ENCODE measurements at places on chromosomes 6 and 20.
A peak's percentile ranks its signal among the peaks of the same experiment; 100 is the strongest.

GRCh38 chr6:128208851-128209580, 308.2 kb upstream of the THEMIS start:
- DNase-seq, result no peak

DNA sequence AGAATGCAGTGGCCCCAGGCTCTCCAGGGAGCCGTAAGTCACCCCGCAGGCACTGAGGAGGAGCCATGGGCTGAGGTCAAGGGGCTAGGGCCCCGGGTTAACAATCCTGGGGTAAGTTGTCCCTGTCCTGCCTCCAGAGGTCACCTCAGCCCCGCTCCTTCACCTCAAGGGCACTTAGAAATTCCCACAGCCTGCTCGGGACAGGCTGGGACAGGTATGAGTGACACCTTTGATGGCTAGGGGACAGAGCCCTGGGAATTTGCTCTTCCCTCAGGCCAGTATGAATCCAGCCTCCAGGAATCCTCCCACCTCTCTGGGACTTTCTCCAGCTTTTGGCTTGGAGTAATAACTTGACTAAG, 3.5 kb upstream of the GRM4 start:
- no peak for DNase-seq

DNA sequence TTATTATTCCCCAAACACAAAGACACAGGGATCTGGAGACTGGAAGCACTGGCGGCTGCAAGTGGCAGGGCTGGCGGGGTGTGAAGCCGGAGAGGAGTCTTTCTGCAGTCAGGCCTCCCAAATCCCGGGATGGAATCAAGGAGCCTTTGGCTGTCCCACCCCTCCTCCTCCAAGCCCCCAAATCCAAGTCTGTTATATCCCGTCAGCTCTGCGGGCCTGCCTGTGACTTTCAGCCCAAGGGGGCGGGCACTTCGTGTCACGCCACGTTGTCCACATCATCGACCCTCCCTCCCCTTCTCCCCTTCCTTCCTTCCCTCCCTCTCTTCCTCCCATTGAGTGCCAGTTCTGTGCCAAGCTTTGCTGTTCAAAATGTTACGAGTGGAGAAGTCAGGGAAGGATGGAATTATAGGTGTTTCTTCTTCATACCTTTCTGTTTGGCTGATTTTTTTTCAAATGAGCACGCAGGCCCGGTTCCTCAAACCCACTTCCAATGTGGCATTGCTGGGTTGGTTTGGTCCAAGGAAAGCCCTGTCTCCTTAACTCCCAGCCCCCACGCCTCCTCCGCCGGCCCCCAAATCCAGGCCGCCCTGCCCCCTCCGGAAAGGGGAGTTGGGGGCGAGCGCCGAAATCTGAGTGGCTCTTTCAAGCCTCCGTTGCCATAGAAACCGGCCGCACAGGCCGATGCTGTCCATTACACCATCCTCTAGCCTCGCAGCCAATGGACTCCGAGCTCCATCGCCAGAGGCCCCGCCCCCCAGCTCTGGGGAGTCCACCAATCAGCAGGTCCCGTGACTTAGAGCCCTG, 12.7 kb downstream of the ZCCHC3 start:
- DNase-seq, result peak; percentile 70

DNA sequence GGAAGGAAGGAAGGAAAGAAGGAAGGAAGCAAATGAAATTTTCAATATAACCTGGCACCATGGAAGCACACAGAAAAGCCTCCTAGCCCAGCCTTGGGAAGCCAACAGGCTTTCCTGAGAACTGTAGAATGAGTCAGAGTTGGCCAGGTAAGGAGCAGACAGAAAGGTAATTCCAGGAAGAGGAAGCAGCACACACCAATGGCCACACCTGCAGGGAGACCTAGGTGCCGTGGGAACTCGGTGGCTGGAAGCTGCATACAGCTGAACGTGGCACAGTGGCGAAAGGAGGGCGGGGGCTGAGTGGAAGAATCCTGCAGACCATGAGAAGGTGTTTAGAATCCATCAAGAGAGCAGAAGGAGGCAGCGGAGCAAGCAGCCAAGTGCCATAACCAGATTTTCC, 224.8 kb upstream of the RREB1 start:
- DNase-seq, result no peak

DNA sequence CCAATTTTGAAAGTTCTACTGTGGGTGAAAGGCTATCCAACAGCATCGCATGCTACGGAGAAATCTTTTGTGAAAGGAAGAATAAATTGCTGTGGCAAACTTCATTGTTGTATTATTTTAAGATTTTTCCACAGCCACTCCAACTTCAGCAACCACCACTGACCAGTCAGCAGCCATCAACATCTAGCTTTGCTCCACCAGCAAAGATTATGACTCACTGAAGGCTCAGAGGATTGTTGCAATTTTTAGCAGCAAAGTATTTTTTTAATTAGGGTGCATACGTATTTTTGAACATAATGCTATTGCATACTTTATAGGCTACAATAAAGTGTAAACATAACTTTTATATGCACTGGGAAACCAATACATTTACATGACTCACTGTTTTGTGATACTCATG, 493.5 kb downstream of the TFAP2A start:
- DNase-seq, result no peak

DNA sequence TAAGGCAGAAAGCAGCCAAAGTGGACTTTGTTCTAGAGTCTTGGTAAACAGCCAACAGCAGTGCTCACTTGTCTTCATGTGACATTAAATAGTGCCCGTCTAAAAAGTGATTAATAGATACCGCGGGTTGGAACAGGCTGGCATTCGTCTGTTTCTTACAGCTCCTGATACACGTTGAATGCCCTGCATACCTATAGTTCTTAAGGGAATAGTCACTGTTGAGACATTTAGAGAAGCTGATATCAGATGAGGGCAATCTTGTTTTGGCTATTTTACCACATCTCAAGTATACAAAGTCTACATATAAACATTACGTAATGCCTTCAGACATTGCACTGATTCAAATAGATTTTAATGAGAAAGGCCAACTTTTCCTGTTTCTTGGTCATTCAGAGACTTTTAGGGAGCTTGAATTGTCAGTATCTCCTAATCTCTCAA, 374.9 kb upstream of the FLRT3 start:
- no peak for DNase-seq
